Esophagus squamous epithelium (tissue), 5 donors: ENCODE measurements at places on chromosomes 5 and 9.

- DNase-seq: no peak
These were observed at the start of gene PCDHGA1 for GRCh38 chr5:141330299-141331080. Gene PCDHGA1 (plus strand): TSS chr5:141330514.

GRCh38 chr9:33919276-33919897 lies 102.4 kb downstream of the UBE2R2 start:
- DNase-seq: no peak

- no peak for DNase-seq
These were observed 375.2 kb downstream of the ARRDC3 start for GRCh38 chr5:91007780-91008402.

DNA sequence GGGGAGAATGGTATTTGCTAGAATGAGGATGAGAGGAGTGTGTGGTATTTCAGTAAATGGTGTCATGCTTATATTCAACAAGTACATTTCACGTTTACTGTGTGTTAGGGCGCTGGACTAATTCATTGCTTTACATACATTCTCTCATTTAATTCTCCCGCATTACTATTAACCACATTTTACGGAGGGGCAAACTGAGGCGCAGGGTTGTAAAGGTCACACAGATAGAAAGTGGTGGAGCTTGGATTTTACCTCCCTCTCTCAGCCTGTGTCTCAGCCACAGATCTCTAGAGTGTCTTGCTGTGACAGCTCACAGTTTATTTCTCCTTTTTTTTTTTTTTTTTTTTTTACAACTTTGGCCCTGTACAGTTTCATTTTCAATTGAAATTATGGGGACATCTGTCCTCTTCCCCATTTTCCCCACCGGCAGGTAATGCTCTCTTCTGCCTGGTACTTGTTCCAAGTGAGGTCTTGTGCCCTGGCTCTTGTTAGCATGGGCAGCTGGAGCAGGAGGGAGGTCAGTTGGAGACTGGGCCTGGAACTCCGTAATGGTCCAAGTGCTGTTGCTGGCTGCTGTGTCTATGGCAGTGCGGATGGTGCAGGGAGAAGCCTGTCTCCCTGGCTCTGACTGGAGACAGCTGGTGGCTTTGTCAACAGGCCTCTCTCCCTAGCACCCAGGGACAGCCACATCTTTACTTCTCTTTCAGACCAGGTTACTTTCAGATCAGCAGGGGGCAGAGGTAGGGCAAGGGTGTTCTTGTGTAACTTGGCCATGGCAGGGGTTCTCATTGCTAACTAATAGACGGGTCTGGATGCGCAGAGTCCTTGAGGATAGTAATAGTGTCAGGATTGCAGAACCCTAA lies 20.5 kb upstream of the NDST1 start:
- DNase-seq: no peak

DNA sequence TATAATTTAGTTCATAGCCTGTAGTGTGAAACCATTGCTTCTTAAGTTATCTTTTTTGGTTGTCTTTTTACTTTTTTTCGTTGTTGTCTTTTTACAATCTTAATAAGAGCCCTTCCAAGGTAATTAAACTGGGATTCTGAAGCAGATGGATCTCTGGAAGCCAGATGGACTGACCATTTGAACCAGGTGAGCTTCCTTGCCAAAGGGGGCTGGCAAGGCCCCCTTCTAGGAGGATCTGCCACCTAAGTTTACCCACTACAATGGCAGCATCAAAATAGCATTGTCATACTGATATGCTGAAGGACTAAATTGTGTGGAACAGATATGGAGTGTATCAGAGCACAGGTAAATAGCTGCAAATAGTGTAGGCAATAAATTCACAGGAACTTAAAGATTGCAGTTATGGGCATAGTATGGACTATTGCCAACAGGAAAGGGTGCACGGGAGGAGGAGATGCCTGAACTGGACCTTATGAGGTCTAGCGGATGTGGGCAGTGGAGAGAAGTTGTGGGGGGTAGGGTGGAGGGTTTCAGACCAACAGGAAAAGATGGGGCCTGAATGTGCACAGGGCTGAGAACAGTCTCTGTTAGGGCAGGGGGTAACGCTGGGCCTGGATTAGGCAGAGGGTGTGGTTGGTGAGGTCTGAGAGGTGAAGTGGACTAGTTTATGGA lies 61.5 kb upstream of the CTXN3 start:
- no peak for DNase-seq
